Hippocampal formation (tissue), 2 donors: ENCODE measurements at places on chromosomes 2 and 18.

GRCh38 chr2:31957354-31958139, 53.3 kb downstream of the MEMO1 start:
- no peak for DNase-seq

DNA sequence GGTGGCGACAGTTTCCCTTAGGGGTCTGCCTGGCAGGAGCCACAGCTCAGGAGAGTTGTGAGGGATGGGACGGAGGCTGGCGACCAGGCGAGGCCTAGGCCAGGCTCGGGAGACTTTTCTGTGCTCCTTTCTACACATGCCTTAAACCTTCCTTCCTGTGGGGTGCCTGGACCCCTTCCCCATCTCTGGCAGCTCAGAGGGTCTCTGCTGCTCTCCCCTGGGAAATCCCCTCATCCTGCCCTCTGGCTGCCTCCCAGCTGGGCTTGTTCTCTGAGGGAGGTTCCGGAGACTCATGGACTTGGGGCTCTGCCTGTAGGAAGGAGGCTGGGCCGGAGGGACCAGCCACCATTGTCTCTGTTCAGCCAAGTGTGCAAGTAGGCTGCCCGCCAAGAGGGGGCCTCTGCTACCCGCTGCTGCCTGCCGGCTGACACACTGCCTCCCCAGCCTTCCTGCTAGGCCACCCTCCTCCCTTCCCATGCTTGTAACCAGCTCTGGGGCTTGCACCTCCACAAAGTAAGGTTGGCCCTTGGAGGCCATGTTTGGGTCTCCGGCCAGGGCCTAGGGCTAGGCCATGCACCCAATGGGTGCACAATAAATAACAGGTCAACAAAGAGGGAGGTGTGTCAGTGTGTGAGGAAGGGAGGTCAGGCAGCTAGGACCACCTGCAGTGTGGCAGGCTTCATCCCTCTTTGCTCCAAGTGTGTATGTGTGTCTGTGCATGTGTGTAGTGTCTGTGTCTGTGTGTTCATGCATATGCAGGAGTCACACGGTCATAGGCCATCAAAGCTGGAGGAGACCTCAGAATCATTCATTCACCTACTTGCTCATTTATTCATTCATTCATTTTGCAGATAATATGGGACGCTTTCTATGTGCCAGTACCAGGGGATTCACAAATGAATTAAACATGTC, 28.8 kb downstream of the PSD4 start:
- no peak for DNase-seq

DNA sequence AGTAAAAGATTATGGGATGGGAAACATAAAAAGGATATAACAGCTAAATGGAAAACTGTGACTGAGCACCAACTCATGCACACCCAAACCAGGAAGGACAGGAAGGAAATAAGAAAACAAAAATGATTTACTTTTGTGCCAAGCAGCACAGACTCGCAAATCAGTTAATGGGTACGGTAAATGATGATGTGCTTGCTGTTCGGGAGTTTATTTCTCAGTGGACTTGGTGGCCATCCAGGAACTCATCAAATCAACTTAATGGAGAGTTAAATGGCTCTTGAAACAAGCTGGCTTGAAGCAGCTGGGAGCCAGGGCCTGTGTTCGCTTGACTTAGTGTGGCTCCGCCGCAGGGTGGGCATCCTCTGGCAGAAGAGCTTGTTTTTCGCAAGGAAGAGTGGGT, 36.2 kb downstream of the MTCL1 start:
- DNase-seq, result no peak

DNA sequence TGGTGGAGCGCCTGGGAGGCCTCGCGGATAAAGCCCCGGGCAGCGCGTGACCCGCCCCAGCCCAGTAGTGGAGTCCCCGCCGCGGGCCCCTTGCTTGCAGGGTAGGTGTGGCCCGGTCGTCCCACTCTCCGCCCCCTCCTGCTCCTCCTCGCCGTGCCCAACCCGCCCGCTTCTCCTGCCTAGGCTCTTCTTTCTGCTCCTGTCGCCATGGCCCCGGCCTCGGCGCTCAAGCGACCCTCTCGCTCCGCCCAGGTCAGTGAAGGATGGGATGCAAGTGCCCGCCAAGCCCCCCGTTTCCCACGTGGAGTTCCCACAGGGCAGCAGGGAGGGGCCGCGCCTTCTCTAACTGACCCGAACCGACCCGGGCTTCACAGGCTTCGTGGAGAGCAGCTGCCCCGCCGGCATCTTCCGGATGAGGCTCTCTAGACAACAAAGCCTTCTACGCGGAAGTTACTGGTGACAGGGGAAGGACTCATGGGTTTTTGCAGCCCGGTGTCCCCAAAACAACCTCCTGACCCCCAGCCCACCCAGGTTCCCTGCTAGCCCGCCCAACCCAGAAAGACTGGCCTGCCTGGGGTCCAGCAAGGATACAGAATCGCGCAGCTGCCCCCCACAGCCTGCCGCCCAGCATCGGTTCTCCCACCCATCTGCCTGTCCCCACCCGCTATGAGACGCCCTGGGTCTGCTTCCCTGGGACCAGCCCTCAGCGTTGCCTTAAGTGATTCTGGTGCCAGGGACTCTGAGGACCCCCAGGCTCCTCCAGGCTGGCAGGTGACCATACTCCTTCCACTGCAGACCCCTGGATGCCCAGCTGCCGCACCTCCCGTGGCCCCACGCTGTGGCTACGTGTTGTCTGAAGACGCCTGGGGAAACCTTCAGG, 32.8 kb downstream of the TTC32 start:
- DNase-seq, result no peak

DNA sequence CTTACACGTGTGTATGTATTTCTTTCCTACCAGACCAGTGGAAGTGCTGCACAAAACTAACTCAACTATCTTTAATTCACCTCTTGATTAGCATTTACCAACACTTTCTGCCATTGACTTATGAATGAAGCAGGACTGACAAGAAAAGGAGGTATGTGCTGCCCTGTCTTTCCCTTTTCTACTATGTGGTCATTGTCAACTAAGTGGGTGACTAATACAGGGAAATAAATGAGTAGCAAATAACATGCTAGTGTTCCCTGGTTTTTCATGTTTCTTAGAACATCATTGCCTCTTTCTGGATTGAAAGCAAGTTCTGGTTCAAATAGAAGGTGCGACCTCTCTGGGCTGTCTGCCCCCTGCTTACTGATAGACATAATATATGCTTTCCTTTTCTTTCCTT, 58.0 kb downstream of the LINC00305 start:
- no peak for DNase-seq

- no peak for DNase-seq
Observed at GRCh38 chr2:2174956-2175355, 156.1 kb downstream of the MYT1L start.

GRCh38 chr2:182952741-182953450, 85.4 kb downstream of the NCKAP1 start:
- no peak for DNase-seq

GRCh38 chr18:79680100-79680879, 687 bp downstream of the CTDP1 start:
- DNase-seq, result no peak
